ENCODE measurements at places on chromosomes 3 and 15. TPM values are rescaled to one million over a fixed set of nuclear protein-coding genes. Genes with fewer than 3 reads are reported as not detected.

Gene SLC28A1
- total RNA-seq, result 12.8 TPM

Gene GMNC
- 1.9 TPM for total RNA-seq

Gene CHRM5
- 0.06 TPM for total RNA-seq

Gene APPL1
- 48.2 TPM for total RNA-seq

Gene REC114
- not detected for total RNA-seq

Gene ROPN1
- 0.54 TPM for total RNA-seq

Gene GHSR
- not detected for total RNA-seq

Gene PRSS50
- total RNA-seq, result 0.35 TPM

Gene P2RY13
- 2.5 TPM for total RNA-seq

Gene DAPK2
- 3.0 TPM for total RNA-seq

Gene LSMEM2
- total RNA-seq, result 0.22 TPM

Gene EXD1
- not detected for total RNA-seq

Gene UCN2
- not detected for total RNA-seq

Gene EOMES
- total RNA-seq, result 1.3 TPM

Gene TMC3
- not detected for total RNA-seq

Gene MRPS25
- 57.2 TPM for total RNA-seq

Gene ACKR4
- 1.0 TPM for total RNA-seq

Gene LINGO1
- total RNA-seq, result 3.9 TPM

Gene ATP13A5
- total RNA-seq, result not detected
